Activated CD8-positive, alpha-beta T cell treated with anti-CD3 and anti-CD28 coated beads for 36 hours (primary cell): ENCODE measurements at places on chromosomes 11 and 22. TPM values are rescaled to one million over a fixed set of nuclear protein-coding genes. Genes with fewer than 3 reads are reported as not detected.

DNA sequence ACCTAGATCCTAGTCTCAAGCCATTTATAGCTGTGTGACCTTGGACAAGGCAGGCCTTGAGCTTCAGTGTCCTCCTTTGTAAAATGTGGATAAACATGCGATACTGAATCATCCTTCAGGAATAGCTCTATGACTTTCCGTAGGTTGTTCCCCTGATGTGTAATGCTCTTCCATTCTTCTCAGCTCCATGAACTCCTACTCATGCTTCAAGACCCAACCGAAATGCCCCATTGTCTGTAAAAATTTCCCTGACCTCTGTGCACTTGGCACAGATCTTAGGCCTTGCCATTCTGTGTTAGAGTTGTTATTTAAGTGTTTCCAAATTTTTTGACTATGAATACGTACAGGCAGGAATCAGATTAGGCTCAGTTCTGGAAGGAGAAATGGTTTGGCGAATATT lies 3.3 kb upstream of the BEST1 start:
- no peak overlapping the region for H3K4me3 ChIP-seq
- H3K27me3 ChIP-seq: peaks cover 1% of the 10 kb centered on the region
- no peak for DNase-seq
- H3K4me1 ChIP-seq: peaks cover 7% of the 10 kb centered on the region

- peaks cover 3% of the 10 kb centered on the region for H3K4me1 ChIP-seq
- no peak for DNase-seq
- peaks cover 2% of the 10 kb centered on the region for H3K27me3 ChIP-seq
- H3K4me3 ChIP-seq: no peak overlapping the region
These were observed 18.0 kb upstream of the ARHGAP32 start for GRCh38 chr11:129209891-129210830.

DNA sequence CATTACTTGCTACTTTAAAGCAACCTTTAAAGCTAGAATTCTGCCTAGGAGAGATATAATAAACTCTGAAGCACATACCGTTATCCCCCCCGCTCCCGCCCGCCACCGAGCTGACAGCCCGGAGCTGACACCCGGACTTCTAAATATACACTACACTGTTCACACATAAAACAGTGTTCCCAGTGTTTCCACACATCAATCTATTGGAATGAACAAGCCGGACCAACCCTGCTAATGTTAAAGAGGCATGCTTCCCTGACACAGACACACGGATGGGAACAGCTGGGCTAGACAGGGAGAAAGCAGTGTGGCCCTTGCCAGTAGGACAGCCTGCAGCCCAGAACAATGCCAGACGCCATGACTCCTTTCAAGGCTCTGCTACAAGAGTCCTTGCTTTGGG lies 108.4 kb upstream of the CSNK2A3 start:
- no peak for DNase-seq
- no peaks in the 10 kb centered on the region for H3K36me3 ChIP-seq
- peaks cover 1% of the 10 kb centered on the region for H3K27me3 ChIP-seq

GRCh38 chr11:8649361-8649760 lies 33.1 kb downstream of the TRIM66 start:
- no peak overlapping the region for H3K27ac ChIP-seq
- H3K4me1 ChIP-seq: no peaks in the 10 kb centered on the region
- DNase-seq: no peak
- no peaks in the 10 kb centered on the region for H3K27me3 ChIP-seq

- H3K4me3 ChIP-seq: no peak overlapping the region
- no peak overlapping the region for H3K27ac ChIP-seq
- peaks cover 20% of the 10 kb centered on the region for H3K27me3 ChIP-seq
- DNase-seq: no peak
These were observed 80.2 kb downstream of the PLEKHA7 start for GRCh38 chr11:16933756-16934603.

DNA sequence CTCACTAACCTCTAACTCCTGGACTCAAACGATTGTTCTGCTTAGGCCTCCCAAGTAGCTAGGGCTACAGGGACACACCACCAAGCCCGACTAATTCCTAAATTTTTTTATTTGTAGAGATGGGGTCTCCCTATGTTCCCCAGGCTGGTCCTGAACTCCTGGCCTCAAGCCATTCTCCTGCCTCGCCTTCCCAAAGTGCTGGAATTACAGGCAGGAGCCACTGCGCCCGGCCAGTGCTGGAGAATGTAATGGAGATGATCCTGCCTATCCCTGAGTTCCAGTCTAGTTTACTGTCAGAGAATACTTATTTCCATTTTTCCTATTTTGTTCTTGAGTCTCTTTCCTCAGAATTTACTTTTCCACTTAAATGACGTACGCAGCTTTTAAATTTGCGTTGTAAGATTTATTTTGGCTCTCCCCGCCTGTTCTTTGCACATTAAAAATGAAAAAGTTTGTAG lies at the start of gene CHEK1:
Gene CHEK1 (plus strand): TSS at position 408 of the 458 bp plus-strand sequence. CDS start 1,606 bp downstream, outside the sequence.
- no peak for DNase-seq
- peak within 1 kb of the TSS; percentile 93 for H3K4me3 ChIP-seq
- H3K36me3 ChIP-seq: peaks cover 53% of the 10 kb centered on the region
- H3K27me3 ChIP-seq: no peaks in the 10 kb centered on the region
- peak within 1 kb of the TSS; percentile 97 for H3K27ac ChIP-seq

DNA sequence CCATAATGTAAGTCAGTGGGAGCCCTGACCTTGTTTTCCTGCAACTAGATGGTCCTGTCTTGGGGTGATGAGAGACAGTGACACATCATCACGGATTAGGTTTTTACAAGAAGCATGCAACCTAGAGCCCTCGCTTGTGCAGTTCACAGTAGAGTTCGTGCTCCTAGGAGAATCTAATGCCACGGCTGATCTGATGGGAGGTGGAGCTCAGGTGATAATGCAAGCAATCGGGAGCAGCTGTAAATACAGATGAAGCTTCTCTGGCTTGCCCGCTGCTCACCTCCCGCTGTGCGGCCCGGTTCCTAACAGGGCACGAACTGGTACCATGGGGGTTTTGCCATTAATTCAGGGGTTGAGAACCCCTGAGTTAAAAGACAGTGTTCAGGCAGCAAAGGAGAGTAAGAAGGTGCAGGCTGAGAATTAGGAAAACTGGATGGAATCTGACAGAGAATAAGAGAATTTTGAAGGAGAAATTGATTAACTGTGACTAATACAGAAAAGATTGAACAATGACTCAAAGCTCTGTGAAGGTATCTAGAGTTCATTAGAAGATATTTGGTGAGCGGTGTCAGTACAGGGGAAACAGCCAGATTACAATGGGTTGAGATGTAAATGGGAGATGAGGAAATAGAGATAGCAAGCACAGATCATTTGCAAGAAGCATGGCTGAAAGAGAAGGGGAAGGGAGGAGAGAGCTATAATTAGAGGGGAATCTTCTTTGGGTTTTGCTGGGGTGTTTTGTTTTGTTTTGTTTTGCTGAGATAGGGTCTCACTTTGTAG lies 21.0 kb downstream of the WEE1 start:
- peaks cover 4% of the 10 kb centered on the region for H3K36me3 ChIP-seq
- no peaks in the 10 kb centered on the region for H3K4me1 ChIP-seq

GRCh38 chr22:28429711-28430110 lies 249.9 kb downstream of the TTC28 start:
- no peak for DNase-seq
- no peaks in the 10 kb centered on the region for H3K4me1 ChIP-seq
- no peak overlapping the region for H3K27ac ChIP-seq

DNA sequence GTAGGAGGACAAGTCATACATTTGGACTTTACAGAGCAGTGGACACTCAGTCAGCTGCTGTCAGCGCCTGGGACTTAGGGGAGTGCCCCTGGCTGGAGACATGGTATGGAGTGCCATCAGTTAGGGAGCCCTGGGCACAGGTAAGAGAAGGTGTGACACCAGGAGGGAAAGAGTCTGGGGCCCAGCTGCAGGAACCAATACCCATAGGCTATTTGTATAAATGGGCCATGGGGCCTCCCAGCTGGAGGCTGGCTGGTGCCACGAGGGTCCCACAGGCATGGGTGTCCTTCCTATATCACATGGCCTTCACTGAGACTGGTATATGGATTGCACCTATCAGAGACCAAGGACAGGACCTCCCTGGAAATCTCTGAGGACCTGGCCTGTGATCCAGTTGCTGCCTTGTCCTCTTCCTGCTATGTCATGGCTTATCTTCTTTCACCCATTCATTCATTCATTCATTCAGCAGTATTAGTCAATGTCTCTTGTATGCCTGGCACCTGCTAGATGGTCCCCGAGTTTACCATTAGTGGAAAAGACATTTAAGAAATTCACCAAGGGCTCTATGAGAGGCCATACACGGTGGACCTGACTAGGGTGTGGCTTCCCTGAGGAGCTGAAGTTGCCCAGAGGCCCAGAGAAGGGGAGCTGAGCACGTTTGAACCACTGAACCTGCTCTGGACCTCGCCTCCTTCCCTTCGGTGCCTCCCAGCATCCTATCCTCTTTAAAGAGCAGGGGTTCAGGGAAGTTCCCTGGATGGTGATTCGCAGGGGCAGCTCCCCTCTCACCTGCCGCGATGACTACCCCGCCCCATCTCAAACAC lies 850 bp upstream of the MIF start:
- H3K27me3 ChIP-seq: no peaks in the 10 kb centered on the region
- H3K36me3 ChIP-seq: peaks cover 35% of the 10 kb centered on the region
- DNase-seq: no peak
- H3K4me1 ChIP-seq: peaks cover 21% of the 10 kb centered on the region
- H3K4me3 ChIP-seq: peak overlapping the region; percentile 94
- peak overlapping the region; percentile 99 for H3K27ac ChIP-seq

Gene EMID1
- not detected for total RNA-seq

Gene CYTH4
- 33.2 TPM for total RNA-seq
